ENCODE measurements at places on chromosomes 3 and 15. TPM values are rescaled to one million over a fixed set of nuclear protein-coding genes. Genes with fewer than 3 reads are reported as not detected.

Gene BFSP2
- not detected for total RNA-seq

Gene MYEF2
- total RNA-seq = 110 TPM

Gene PPM1L
- 34.3 TPM for total RNA-seq

Gene LRRC31
- not detected for total RNA-seq

Gene ZBTB47
- 6.6 TPM for total RNA-seq

Gene MESP2
- total RNA-seq = 0.36 TPM

Gene RBP2
- total RNA-seq = not detected

Gene EFCAB12
- 4.0 TPM for total RNA-seq

Gene ARHGAP31
- 6.3 TPM for total RNA-seq

Gene GOLGA8S
- 0.33 TPM for total RNA-seq

Gene GPR62
- 0.18 TPM for total RNA-seq

Gene APEH
- total RNA-seq = 150 TPM

Gene PPARG
- total RNA-seq = not detected

GRCh38 chr15:75770131-75770530, 57.5 kb upstream of the CSPG4 start:
- DNase-seq = no peak

- DNase-seq = no peak
These were observed 15.8 kb downstream of the CHD2 start for GRCh38 chr15:92915766-92916435.

GRCh38 chr3:169475576-169475975, 187.9 kb downstream of the MECOM start:
- DNase-seq = no peak

DNA sequence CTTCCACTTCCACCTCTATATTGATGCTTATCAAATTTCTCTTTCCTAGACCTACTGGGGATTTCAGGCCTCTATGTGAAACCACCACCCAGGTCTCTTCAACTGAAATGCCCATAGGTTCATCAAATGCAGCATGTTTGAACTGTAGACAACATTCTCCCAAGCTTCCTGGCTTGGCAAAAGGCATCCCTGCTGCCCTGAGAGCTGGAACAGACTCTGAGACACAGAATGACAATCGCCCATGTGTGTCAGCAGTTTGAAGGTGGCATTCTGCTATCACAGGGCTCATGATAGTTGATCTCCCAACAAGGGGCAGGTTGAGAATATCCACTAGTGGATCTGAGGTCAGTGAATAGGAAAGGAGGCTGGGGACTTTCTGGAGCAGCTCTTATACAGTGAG, 200.7 kb downstream of the RPLP1 start:
- no peak for DNase-seq

DNA sequence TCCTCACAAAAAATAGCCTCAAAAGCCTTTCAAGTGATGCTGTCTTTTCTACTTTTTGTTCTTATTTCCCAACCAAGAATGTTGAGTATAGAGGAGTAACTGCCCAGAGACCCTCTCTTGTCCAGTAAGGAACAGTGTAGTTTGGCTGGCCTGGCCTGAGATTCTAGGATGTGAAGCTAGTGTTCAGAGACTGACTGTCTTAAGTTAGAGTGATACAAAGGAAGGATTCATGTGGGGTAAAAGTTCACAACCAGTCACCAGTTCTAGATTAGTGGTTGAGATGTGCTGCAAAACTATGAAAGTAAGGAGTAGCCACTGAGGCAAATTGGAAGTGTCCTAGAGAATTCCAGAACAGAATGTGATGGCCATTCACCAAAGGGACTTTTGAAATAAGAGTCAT, 49.1 kb downstream of the RSRC1 start:
- no peak for DNase-seq

- DNase-seq = no peak
These were observed 78.6 kb downstream of the MAGI1 start for GRCh38 chr3:65960087-65960486.

GRCh38 chr3:16618721-16619120, 13.5 kb upstream of the DAZL start:
- DNase-seq = no peak

DNA sequence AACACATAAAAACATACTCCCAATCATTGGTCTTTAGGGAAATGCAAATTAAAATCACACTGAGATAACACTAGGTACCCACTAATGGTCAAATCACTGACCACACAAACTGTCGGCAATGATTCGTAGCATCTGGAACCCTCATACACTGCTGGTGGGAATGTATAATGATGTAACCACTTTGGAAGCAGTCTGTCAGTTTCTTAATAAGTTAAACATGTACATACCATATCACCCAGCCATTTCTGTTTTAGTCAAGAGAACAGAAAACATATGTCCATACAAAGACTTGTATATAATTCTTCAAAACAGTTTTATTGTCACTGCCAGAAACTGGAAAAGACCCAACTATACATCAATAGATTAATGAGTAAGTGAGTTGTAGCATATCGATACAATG, 63.3 kb upstream of the LRRC3B start:
- no peak for DNase-seq

DNA sequence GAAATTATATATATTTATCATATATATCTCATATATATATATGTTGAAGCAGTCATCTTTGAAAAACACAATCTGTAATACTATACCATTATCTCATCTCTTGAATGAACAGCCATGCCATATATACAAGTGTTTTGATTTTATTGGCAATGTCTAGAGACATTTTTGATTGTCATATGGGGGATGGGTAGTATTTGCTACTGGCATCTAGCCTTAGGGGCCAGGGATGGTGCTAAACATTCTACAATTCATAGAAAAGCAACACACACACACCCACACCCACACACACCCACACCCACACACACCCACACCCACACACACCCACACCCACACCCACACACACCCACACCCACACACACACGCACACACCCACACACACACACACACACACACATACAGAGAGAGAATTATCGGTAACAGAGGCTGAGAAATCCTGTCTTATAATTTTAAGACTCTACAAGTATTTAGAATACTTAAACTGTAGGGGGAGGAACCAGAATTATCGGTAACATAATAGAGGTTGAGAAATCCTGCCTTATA, 11.1 kb upstream of the PIK3R4 start:
- no peak for DNase-seq

- no peak for DNase-seq
These were observed 107.0 kb downstream of the XXYLT1 start for GRCh38 chr3:195163719-195164572.

GRCh38 chr3:12938258-12938711, 96.9 kb upstream of the RPL32 start:
- no peak for DNase-seq

GRCh38 chr3:171825222-171825828, 15.0 kb upstream of the PLD1 start:
- DNase-seq = no peak

GRCh38 chr3:73405853-73406252, 218.9 kb downstream of the PDZRN3 start:
- DNase-seq = no peak

GRCh38 chr3:131457220-131457619, 45.6 kb downstream of the MRPL3 start:
- no peak for DNase-seq

DNA sequence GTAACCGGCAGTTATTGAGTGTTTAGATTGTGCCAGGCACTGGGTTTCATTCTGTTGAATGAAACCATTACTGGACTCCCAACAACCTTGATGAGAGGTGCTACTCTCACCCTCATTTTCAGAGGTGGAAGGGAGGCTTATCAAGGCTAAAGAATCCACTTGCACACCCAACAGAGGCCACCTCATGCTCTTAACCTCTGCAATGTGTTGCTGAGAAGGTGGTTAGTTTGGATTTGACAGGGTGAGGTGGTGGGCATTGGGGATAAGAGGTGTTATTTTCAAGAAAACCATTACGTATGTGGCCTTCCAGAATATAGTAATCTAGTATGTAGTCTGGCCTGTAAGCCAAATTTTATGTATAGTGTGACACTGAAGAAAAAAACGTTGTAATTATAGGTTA, 73.1 kb downstream of the FHIT start:
- no peak for DNase-seq

GRCh38 chr3:59660852-59661625, 611.2 kb upstream of the CFAP20DC start:
- DNase-seq = no peak

GRCh38 chr3:7543294-7543880, 682.5 kb downstream of the GRM7 start:
- no peak for DNase-seq

DNA sequence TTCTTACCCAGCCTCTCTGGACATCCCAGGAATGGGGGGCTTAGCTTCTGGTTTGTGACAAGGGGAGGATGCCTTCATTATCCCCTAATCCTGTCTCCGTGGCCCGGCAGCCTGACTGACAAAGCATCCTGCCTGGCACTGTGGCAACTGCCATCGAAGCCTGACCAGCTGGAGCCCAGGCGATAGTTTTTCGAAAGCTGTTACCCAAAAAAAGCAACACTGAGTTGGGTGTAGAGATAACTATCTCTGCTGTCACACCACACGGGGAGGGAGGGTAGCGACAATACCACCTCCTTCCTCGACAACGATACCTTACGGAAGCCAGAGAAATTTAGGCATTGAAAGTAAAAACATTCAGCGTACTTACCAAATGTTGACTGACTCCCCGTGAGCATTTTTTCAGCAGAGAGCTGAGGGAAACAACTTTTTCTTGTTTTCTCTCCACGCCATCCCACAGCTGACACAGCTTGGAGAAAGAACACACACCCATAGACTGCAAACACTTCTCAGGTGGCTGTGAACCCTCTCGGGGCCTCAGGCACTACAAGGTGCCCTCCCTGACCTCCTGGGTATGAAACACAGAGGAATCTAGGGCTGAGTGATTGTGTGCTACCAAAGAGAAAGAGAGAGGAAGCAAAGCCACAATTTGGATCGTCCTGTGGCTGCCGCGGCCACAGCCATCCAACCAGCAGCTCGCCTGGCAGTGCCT, 361.9 kb upstream of the ICE2 start:
- no peak for DNase-seq

Measured in neural crest cell (in vitro differentiated cells).